ENCODE measurements at places on chromosomes 12 and 14.

DNA sequence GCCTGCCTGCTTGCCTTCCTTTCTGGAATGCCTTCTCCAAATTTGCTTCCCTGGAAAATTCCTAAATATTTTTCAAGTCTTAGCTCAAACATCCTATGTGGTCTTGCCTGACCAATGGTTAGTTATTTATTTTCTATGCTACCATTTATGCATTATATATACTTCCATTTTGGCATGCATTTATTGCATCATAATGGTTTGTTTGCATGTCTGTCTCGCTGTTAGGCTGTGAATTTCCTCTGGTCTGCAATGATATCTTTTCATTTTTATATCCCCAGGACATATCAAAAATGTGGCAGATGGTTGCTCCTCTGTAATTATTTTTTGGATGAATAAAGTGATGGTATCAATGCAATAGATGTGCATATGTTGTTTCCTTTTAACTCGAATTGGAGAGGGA is 30.5 kb downstream of the ATL1 start:
- DNase-seq, result no peak

DNA sequence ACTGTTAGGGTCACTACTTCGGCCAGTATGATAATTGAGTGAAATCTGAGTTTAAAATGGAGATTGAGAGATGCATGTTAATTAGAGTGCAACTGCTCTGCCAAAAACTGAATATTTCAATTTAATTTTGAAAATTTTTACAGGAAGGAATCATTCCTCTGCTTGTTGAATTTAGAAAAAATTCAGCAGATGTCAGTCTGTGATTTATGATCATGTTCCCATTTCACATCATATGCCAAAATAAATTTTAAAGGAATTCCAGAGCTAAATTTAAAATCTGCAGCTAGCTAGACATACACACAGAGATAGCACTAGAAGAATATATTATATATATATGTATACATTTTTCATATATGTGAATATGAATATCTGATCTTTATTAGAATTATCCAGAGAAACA is 797.6 kb upstream of the TMEM132C start:
- no peak for DNase-seq

DNA sequence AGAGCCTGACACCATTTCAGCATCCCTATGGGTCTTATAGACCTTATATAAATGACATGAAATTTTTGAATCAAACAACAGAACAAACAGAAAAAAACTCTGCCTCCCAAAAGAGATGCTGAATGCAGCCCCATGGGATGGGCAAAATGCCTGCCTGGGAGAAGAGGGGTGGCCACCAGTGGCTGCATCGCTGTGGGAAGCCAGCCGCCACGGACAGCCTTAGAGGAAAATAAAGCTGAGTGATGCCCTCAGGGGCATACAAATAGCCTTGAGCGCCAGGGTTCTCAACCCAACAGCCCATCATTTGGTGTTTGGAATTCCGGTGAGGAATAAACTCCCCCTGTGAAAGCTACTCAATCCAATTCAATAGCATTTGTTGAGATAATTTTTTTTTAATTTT is 22.9 kb downstream of the SYNE3 start:
- DNase-seq, result no peak

DNA sequence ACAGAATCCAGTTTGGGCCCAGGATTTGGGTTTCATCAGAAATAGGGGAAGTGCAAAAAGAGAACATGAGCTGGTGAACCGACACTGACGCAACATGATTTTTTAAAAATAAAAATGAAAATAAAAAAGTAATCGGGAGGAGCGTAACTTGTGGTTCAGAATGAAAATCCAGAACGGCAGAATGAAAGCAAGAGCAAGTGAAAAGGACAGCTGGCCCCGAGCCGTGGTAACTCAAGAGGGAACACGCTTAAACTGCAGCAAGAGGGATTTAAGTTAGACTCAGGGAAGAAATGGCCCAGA is 1.6 kb downstream of the SLC6A12 start:
- DNase-seq, result no peak

DNA sequence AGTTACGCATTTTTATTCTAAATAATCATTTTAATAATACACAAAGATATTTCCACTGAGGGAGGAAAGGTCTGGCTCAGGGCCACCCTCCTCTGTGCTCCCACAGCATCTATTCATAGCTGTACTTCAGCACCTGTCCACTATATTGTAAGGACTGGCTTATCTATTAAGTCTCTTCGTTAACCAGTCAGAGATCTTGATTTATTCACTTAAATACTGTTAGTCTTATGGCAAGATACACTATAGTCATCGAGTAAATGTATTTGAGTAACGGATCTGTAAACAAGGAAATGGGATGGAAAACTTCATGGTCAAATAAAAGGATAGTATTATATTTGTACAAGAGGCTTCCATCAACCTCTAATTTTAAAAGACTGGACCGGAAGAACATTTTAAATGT is 54.6 kb downstream of the SPTLC2 start:
- DNase-seq, result no peak

- no peak for DNase-seq
Measured at GRCh38 chr12:45232756-45233372, 17.0 kb downstream of the ANO6 start.

DNA sequence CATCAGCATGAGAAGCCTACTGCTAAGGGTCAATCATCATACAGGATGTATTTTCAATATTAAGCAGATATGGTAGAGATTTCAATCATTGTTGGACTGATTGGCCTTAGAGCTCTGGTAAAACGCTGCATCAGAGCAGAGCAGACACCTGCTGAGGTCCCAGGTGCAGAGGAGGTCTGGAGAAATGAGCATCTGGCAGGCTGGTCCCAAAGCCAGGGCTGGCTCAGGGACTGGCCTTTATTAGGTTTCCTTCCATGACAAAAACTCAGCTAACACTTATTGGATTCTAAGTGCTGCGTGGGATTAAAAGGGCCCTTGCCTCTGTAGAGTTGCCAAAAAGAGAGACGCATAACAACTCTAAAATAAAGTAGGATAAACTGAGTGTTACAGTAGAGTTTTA is 29.7 kb downstream of the AKAP6 start:
- no peak for DNase-seq

DNA sequence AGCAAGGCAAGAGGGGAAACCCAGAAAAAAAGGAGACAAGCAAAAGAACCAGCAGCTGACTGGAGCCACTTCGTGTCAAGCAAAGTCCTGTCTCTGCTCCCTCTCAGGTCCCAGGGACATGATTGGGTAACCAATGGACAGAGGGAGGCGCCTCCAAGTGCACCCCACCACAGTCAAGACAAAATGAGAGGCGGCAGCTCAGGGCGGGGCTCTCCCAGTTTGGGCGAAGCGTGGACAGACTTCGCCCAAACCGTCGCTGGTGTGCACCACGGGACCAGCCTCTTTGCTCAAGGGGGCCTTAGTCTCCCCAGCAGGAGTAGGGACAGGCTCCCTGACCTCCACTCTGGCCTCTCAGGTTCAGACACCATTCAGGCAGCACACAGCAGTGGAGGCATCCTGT is 1.5 kb upstream of the BEGAIN start:
- DNase-seq, result no peak

- no peak for DNase-seq
Measured at GRCh38 chr14:56810836-56811592, 735 bp upstream of the OTX2 start.

- DNase-seq, result no peak
Measured at GRCh38 chr14:78232231-78233000, 62.2 kb downstream of the NRXN3 start.

DNA sequence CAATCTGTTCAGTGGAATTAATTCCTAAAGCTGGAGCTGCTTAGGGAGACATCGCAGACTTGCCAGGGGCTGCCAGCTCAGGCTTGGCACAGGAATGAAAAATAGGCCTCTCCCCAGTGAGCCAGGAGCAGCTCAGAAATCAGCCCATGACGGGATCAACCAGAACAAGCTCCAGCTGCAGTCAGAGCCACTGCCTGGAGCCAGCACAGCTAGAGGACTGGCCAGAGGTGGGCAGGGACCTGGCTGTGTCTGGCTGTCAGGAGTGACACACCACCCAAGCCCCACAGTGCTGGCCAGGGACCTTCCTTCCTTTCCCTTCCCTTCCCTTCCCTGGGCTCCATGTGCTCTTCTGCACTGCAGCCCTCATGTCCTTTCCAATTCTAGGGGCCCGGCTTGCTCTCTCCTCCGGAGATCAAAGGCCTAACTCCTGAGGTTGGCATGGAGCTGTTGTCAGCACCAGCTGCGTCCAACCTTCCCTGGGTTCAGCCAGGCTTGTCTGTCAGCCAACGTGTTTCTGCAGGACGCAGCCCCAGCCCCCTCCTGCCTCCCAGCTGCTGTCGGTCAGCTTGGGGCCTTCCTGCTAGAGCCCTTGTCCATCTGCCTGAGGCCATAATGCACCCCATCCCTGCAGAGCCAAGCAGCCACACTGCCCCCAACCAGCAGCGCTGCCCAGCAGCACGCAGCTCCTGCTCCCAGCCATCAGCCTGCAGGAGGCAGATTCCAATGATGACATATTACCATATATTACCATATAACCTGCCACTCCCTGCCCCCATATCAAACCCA is 149.3 kb downstream of the CALM1 start:
- DNase-seq, result no peak

DNA sequence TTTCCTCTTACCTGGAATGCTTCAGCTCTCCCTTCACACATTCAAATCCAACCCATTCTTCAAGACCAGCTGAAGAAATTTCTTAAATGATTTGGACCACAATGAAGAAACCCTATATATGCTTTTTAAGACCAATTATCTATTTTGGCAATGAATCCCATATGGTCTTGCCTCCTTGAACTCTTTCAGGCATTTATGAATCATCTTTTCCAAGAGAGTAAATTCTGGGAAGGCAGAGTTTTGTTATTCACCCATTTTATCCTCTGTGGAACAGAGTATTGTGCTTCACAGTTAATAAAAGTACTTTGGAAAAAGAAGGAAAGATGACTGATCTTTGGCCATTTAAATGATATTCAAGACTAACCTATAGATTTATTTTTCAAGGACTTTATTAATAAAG is 14.0 kb downstream of the GIT2 start:
- no peak for DNase-seq

DNA sequence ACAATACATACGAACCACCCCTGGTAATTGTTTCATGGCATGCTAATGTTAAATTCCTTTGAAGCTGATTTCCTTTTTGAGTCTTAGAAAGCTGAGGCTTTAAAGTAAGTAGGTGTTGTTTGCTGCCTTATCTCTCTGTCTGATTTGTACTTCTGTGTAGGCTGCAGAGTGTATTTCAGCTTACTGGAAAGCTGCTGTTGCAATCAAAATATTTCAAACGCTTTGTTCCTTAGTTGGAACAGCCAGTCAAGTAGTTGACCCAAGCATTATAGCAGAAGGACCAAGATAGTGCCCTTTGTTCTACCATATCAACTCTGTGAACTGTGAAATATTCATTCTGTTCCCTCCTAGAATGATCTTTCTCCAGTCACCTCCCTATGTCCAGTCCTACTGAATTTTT is 3.1 kb downstream of the PKP2 start:
- no peak for DNase-seq

DNA sequence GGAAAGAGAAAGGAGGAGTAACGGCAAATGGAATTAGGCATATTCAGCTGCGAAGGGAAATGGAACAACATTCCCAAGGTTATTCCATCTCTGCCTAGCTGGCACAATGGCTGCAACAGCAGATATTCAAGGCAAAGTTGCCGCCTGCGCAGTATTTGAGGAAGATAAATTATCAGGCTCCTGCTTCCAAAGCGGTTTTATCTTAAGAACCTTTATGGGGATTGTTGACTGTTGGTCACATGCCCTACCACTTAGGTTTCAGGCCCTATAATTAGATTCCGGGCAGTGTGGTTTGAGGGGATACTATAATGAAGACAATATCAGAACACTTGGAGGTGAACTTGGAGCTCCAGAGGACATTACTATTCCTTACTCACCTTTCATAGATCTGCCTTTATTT is 99.7 kb downstream of the FGD4 start:
- no peak for DNase-seq

DNA sequence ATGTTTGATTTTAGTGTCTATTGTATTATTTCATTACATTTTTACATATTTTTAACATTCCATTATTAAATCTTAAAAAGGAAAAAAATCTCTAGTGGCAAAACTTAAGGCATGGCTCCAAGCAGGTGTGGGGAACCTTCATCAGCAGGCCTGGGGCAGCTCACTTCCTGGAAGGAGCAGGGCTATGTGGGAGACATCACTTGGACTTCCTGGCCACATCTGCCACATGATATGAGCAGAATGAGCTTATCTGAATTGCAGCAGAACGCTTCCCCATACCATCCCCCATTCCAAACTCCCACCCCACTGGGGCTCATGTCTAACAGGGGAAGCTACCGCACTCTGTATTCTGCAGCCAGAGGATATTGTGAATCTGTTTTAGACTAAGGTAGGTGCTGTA is 35.0 kb upstream of the KCNA1 start:
- no peak for DNase-seq

DNA sequence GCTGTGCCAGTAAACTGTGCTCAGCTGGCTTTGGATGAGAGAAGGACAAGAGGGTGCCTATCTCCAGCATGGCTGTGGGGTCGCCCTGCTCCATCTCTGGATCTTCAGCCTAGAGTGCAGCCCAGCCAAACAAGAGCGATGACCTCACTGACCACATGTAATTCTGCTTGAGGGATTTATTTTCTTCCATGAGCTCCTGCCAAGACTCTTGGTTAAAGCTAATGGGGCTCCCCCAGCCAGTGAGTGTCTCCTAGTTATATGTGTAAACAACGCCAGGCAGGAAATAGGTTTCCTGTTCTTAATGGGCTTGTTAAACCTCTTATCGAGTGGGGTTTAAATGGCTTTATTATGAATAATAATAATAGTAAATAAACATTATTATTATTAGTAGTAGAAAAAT is 397.2 kb downstream of the NRXN3 start:
- no peak for DNase-seq

DNA sequence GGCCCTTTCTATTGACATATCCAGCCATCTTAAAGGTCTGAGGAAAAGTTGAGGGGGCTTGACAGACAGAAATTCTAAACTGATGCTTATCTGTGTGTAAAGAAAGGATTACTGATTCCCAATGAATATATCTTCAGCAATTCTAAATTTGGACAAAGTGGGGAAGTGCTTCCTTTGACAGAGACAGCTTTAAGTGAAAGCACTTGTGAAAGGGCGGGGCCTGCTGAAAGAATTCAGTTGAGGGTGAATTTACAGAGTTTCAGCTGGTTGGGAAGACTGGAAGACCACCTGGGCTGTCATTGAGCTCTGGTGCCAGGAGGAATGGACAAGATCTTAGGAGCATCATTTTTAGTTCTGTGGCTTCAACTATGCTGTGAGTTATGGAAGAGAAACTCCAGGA is 412.5 kb upstream of the OR4E1 start:
- DNase-seq, result no peak

DNA sequence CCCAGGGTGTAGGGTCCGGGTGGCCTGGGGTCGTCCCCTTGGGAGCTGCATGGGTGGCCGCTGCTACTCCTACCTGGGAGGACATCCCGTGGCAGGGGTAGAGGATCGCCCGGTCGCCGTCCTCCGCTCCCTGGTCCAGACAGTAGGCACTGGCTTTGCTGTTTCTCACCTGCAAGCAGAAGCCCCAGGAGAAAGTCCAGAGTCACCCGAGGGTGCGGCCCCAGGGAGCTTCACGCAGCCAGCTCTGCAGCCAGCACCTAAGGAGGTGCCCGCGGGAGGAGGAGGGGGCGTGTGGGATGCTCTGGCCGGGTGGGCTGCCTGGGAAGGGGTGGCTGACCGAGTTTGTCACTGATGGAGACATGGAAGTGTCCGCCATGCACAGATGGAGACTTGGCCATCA is 54.8 kb downstream of the NOC4L start:
- no peak for DNase-seq

Data from stimulated activated CD8-positive, alpha-beta memory T cell treated with anti-CD3 and anti-CD28 coated beads, Interleukin-4, amount 100 ng/mL, for 4 hours (primary cell).